ENCODE measurements at places on chromosomes 7 and 10.
A peak's percentile ranks its signal among the peaks of the same experiment; 100 is the strongest.

GRCh38 chr7:74617180-74617744, 40.3 kb upstream of the GTF2I start:
- DNase-seq = peak; percentile 8

DNA sequence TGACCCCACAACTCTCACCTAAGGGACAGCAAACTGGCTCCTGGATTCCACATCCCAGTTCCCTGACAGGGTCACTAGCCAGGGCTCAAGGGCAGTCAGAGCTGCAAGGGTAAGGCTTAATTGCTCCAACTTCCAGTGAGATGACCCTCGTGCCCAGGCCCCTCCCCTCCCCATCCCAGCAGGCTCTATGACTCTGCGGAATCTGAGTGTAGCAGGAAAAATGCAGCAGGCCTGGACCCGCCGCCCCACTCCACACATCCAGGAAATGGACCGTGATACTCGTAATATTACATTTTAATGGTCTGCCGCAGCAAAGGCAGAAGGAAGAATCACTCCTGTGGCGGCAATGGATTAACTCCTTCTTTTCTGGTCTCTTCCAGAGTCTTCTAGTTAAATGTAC, 91.7 kb upstream of the CHST15 start:
- DNase-seq = no peak

DNA sequence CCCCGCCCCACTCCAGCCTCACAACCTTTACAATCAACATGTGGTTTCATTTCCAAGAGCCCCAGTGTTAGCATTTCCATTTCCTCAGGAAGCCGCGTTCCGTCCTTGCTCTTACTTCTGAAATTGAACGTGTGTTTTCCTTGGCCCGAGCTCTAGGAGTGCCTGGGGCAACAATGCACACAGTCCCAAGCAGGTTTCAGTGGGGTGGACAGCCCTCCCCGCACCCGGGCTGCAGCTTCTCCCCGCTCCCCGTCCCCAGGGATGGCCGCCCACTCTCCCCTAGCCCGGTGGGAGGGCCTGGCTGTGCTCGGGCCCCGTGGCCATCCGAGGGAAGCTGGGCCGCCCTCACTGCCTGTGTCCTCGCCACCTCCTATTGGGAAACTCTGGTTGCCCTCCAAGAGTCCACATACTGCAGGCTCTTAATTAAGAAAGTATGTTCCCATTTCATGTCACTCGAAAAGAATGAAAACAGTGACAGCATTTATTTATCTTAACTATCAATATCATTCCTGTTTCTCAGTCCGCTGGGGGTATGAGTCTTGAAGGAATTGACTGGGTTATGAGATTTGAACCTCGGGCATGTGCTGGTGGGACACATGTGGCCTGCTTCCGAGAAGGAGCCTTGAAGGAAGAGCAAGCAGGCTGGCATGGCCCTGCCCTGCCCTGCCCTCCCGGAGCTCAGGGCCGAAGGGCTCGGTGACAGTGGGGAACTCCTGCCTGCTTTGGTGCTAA, 163.8 kb downstream of the GRK5 start:
- no peak for DNase-seq

- peak; percentile 81 for DNase-seq
These were observed 174.2 kb downstream of the PTN start for GRCh38 chr7:137169282-137169698.

GRCh38 chr7:80881351-80881900, 37.4 kb downstream of the SEMA3C start:
- no peak for DNase-seq

- DNase-seq = peak; percentile 92
These were observed 6.1 kb downstream of the NYAP1 start for GRCh38 chr7:100489824-100490223.

DNA sequence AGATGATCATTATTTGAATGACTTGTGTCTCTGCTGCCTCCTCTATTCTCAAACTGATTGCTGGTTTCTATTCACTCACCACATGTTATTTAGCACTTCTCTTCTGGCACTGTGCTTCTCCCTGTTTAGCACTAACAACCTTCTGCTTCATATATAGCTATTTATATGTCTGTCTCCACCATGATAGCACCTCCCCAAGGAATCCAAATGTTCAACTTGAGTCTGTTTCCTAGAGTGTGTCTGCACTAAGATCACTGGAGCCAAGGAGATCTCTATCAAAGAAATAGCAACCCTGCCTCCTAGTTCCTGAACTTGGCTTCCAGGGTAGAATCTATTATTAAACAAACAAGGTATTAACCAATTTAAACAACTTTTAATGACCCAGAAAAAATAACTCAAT, 104.5 kb downstream of the CYP26A1 start:
- no peak for DNase-seq

- DNase-seq = no peak
These were observed 996 bp downstream of the ADAM12 start for GRCh38 chr10:126387041-126387921.
